ENCODE measurements at places on chromosomes 2 and 18. TPM values are rescaled to one million over a fixed set of nuclear protein-coding genes. Genes with fewer than 3 reads are reported as not detected.

THSD7B gene
- 0.13 TPM for total RNA-seq

SIGLEC15 gene
- total RNA-seq = 1.0 TPM

SIX3 gene
- total RNA-seq = not detected

PDE1A gene
- total RNA-seq = 15.3 TPM

RIT2 gene
- not detected for total RNA-seq

HADHA gene
- total RNA-seq = 125 TPM

GBX2 gene
- 0.78 TPM for total RNA-seq

SERPINB4 gene
- 0.64 TPM for total RNA-seq

ZSWIM2 gene
- not detected for total RNA-seq

ZFP36L2 gene
- total RNA-seq = 14.9 TPM

TTC39C gene
- 28.9 TPM for total RNA-seq

CHN1 gene
- 80.9 TPM for total RNA-seq

STAMBP gene
- total RNA-seq = 32.3 TPM

Measured in epithelial cell of alveolus of lung (primary cell).